ENCODE measurements at places on chromosomes 11 and 22.

DNA sequence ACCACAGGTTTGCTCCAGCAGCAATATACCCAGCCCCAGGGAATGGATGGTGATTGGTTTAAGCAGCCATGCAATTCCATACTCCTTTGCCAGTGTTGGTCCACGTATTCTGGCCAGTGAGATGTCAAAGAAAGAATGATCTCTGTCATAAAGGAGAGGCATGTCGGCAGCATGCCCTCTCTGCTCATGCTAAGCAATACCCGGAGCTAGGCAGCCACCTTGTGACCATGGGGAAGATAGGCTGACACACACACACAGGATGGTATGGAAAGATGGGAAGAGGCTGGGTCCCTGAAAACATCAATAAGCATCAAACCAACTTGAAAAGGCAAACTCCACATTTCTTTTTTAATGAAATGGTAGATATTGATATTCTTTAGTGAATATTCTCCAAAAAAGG lies 5.1 kb downstream of the ABCC8 start:
- DNase-seq, result no peak

GRCh38 chr11:123057661-123058305 lies 4.2 kb downstream of the HSPA8 start:
- no peak for DNase-seq

- DNase-seq, result no peak
These were observed 328.8 kb downstream of the MIAT start for GRCh38 chr22:26985931-26986782.

GRCh38 chr11:6402061-6402470 lies 11.8 kb downstream of the SMPD1 start:
- no peak for DNase-seq

- DNase-seq, result no peak
These were observed 284.8 kb downstream of the ETS1 start for GRCh38 chr11:128302425-128303186.

DNA sequence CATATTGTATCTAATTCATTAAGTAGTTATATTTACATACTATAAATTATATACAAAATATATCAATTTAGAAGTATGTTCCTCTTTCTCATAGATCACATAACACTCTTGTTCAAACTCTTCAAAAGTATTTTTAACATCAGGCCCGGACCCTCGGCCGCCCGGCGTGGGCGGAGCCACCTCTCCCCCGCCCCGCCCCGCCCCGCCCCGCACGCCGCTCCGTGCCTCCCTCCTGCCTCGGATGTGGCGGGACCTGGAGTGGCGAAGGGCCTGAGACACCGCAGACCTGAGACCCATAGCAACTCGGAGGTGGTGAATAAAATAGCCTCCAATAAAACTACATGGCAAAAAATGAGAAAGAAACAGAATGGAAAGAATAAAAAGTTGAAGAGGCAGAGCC lies 105.9 kb upstream of the BDNF start:
- DNase-seq, result no peak

GRCh38 chr11:66136752-66137123 lies 66.7 kb downstream of the PACS1 start:
- DNase-seq, result no peak

- DNase-seq, result no peak
These were observed 4.1 kb upstream of the SAC3D1 start for GRCh38 chr11:65036931-65037330.

DNA sequence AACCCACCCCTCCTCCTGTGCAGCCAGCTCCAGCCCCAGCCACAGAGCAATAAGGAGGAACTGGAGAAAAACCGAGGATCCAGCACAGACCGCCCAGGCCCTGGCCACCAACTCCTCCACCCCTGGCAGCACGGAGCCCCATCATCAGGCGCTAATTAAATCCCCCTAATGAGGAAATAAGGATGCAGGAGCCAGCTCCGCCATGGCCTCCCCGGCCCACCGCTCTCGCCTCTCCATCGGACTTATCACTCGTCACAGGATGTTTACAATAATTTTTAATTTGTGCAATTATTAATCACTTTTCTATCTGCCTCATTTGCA lies 42.6 kb downstream of the BUD13 start:
- DNase-seq, result no peak

DNA sequence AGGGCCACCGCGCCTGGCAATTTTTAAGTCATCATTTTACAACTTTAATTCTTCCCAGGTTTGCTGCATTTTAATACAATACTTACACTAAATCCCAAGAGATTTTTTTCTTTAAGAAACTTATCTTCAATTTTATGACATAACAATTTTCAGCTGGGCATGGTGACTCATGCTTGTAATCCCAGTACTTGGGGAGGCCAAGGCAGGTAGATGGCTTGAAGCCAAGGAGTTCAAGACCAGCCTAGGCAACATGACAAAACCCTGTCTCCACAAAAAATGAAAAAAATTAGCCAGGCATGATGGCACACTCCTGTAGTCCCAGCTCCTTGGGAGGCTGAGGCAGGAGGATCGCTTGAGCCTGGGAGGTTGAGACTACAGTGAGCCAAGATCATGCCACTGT lies 38.8 kb downstream of the CLDN25 start:
- DNase-seq, result no peak

- DNase-seq, result no peak
These were observed 11.7 kb upstream of the IL2RB start for GRCh38 chr22:37161443-37161842.

DNA sequence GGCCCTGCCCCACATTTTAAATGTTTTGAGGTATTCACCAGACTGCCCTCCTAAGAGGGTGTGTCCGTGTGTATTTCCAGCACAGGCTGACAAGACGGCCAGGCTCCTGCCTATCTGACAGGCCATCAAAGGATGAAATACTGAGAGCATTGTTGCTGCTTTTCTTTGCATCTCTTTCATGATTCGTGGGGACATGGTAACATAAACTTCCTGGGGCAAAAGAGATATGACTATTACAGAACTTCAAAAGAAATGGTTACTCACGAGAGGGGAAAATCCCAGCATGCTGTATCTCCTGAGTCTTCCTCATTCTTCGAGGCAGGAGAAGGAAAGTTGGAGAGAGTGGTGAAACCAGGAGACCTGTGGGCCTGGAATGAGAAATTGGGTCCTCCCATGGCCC lies 10.3 kb upstream of the BIK start:
- DNase-seq, result no peak

DNA sequence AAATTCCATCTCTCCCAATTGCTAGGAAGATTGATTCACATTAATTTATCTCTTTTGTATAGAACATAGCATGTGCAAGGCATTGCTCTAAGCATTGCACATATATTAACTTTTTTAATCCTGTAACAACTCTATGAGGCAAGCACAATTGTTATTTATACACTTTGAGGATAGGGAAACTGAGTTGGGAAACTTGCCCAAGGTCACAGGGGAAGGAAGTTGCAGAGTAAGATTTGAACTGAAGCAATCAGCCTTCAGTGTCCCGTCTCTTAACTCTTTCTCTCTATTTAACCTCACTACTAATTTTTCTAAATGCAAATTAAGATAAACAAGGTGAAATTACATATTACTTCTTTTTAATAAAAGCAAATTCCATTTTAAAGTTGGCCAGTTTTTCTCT lies 22.2 kb downstream of the OR56B4 start:
- DNase-seq, result no peak

All from GM18507 (cell line).